Activated T-cell treated with anti-CD3 and anti-CD28 coated beads, Interleukin-2, amount 50 U/mL, for 72 hours (primary cell): ENCODE measurements at places on chromosomes 3 and 15.

GRCh38 chr3:122989856-122990575 lies 37.5 kb downstream of the SEMA5B start:
- DNase-seq, result no peak

DNA sequence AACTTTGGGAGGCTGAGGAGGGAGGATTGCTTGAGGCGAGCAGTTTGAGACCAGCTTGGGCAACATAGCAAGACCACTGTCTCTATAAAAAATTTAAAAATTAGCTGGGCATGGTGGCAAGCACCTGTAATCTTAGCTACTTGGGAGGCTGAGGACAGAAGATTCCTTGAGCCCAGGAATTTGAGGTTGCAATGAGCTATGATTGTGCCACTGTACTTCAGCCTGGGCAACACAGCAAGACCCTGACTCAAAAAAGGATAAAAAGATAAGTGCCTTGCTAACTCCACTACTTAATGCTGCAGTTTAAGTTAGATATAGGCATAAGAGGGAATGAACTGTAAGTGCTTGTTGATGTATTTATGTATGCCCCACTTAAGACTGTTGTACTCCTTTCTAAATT lies 102.2 kb downstream of the P3H2 start:
- no peak for DNase-seq

GRCh38 chr15:91965501-91966193 lies 112.1 kb downstream of the SLCO3A1 start:
- DNase-seq, result no peak

DNA sequence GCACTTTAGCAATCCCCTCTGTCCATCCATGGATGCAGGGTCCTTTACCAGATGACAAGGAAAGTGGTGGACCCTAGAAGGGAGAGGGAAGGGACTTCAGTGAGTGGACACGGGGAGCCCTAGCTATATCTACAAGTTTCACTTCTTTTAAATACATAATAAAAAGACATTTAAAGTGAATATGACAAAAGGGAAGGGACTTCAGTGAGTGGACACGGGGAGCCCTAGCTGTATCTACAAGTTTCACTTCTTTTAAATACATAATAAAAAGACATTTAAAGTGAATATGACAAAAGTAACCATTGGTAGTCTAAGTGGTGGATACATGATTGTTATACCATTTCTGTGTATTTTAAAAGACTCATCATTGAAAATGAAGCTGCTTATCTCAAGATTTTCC lies 81.9 kb upstream of the HES1 start:
- no peak for DNase-seq

- no peak for DNase-seq
Measured at GRCh38 chr3:155208183-155208800, 85.2 kb downstream of the STRIT1 start.

DNA sequence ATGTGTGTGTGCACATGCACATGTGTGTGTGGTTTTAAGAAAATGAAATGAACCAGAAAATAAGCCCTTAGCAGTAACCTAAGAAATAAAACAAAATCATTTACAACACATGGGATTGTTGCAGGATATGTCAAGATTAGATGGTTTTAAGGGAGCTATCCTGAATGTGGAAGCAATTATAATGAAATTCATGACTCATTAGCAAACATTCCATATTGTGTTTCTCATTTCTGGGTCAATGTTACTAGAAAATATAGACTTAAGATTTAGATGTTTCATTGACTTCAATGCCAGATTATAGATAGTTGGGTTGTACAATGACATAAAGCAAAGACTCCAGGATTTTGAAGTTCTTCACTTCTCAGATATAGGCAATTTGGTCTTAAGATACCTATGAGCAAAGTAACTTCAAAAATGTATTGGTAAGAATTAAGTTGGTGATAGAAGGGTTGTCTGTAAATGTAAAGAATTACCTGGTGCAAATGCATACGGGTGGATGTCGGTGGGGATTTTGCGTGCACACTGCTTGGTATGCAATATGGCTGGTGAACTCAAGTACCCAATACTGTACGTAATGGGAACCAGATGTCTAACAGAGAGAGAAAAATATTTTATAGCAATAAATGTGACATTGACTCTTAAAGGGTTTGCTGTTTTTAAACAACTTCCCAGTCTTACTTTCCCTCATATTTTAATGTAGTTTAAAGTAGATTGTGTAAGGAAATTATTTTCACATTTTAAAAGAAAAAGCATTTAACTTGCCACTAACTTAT lies 53.9 kb upstream of the NR2F2 start:
- no peak for DNase-seq

DNA sequence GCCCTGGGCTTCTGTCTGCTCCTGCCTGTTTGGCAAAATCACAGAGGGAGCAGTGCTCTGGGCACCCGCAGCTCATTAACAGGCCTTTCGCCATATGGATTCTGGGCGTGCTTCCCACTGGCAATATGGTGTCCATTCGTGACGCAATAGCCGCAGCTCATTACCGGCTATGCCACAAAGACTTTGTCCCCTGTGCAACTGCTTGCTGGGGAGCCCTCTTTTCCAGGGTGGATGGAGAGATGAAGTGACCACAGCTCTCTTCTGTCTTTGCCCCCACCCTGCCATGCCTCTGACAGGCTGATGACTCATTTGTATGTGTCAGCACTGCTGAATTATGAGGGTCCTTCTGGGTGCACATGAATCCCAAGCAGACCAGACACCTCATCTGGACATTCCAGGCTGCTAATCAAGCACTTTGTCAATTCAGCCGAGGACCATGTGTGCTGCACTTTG lies 214.3 kb upstream of the FEZF2 start:
- DNase-seq, result no peak

DNA sequence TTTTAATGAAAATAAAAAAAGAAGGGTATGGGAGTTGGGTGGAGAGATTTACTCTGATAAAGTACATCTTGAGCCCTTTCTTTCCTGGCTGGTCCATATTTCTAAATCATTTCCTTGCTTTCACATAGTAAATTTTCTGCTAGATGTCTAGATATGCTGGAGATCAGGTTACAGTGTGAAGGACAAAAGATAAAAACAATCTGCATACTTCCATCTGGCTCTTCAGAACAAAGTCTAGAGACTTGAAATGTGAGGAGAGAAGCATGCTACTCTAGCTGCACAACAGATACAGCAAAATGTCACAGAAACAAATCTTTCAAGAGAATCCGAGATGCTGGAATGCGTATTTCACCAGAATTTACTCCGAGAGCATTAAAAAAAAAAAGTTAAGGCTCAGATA lies 42.2 kb downstream of the FOXP1 start:
- DNase-seq, result no peak

DNA sequence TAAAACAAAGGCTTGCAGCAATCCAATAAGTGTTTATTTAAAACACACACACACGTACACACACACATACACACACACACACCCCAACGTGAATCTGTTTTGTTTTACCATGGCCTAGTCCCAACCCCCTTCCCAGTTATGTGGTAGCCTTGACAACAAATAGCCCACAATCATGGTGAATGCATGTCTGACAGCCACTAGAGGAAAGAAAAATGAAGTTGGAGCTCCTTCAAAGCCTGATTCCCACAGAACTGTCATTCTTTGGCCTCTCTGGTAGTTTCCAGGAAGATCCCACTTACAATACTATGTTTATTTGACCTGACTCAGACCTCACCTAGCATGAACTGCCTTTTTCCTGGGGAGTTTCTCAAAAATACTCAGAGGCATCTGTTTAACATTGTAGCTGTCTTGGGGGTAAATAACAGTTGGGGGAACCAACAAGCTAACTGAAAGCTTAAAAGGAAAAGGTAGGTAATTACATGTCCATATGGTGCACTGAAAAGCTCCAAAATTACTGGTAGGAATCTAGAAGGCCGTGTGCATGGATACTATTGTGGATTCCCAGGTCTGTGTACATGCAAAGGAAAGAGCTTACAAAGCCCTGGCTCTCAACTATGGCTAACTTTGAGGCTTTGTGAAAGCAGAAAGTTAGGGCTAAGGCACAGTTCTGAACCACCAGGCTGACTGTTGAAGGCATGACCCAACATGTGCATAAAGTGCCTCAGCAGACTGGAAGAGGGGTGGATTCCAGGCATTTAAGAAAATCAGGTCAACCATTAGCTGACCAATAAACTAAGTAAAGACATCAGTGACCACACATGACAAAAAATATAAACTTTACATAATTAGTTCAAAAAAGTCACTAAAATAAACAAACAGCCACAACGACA lies 65.3 kb downstream of the FAIM start:
- DNase-seq, result no peak

DNA sequence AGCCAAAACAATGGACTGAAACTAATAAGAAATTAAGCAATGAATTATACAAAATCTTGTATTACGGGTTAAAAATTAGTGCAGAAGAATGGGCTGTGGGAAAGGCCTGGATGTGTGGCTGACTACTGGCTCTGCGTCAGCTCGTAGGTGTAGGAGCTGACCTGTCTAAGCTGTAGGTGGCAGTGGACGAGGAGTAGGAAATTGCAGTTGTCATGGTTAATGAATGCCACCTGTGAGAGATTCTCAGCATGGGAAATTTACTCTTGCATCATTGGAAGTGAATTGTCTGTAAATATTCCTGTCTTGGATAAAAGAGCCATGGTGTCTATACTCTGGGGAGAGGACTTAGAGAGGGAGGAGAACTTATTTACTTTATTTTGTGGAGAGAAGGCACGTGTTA lies 23.4 kb downstream of the CHRNA7 start:
- no peak for DNase-seq

DNA sequence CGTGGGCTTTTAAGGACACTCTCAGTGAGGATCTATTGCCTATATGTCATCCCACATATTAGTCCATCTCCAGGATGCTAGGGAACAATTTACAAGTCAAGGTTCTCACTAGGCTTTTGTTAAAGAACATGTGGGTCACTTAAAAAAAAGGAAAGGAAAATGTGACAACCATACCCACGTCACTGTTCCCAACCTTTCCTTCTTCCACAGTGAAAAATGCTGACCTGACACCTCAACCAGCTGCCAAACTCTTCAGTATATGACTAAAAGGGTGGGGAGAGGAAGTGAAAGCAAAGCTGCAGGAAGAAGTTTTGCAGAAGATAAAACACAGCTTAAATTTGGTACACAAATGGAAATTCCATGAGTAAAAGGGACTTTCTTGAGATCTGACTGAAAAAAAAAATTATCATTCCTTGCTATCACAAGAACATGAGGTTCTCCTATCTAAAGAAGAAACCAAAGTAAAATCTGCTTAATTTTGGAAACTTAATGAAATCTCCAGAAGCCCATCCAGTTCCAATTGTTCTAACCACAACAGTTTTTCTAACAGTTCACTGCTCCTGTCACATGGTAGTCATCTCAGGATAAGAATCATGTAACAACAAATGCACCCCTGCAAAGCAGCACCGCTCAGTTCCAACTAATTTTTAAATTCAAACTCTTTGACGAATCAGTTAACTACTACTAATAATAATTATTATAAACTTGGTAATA lies 117.0 kb upstream of the TSPAN3 start:
- no peak for DNase-seq

DNA sequence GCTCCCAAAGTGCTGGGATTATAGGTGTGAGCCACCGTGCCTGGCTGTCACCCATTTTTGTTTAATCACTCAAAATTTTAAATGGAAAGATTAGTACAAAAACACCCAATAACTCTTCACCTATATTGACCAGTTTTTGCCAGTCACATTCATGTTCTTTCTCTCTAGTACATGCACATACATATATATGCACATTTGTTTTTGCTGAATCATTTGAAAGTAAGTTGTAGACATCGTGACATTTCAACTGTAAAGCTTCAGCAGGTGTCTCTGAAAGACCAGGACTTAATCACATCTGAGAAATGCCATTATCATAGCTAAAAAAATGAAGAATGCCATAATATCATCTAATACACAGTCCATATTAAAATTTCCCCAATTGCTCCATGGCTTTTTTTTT lies 6.5 kb upstream of the SEMA4B start:
- DNase-seq, result no peak

GRCh38 chr15:77659350-77660321 lies 26.9 kb upstream of the LINGO1 start:
- DNase-seq, result peak; percentile 50

DNA sequence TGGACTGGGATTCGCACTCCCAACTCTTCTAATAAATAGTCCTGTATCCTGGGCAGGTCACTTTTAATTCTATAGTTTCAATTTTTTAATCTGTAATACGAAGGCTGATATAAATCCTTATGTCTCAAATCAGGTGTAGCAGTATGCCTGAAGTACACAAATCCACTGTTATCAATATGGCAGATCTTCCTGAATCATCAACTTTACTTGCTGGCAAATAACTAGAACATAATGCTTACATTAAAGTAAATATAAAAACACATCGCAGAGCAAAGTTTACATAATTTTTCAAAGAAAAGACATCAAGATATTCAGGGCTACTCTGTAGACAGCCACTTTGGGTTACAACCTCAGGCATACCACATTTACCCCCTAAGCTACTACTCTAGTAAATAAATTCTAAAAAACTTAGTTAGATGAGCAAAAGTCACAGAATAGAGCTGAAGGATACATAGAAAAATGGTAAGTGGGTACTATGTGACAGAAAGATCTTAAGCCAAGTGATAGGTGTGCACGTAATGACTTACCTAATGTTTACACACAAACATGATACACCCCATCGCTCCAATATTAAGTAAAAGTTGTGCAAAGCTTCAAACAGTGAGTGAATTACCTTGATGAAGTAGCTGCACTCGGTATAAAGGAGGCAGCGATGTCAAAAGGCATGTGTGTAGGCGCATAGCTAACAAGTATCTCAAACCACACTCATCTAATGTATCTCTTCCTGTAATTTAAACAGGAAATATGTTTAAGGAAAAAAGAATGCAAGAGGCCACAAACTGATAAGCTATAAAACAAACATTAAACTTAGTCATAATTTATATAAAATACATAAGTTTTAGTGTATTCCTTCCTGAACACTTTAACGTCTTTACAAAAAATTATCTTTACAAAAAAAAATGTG lies 127.9 kb downstream of the DMXL2 start:
- no peak for DNase-seq

DNA sequence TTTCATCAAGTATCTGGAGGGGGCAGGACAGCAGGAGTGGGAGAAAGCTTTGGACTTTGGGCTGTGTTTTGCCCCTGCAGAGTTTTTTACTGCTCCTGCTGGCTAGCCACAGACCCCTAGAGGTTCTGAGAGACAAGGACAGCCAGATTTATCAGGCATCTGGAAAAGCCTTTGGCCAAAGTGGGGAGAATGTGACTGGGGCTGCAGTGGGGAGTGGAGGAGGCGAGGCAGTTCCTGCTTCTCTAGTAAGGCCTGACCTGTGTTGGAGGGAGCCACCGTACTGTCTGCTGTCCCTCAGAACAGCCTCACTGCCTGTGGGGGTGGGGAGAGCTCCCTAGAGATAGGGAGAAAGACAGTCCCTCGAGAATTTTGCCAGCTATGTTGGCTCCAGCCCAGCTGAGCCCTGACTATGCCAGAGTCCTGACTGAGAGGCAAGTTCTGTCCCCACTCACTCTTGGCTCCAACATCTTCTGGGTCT lies 2.2 kb downstream of the ALPK3 start:
- DNase-seq, result no peak
